ENCODE measurements at places on chromosomes 5 and 9. TPM values are rescaled to one million over a fixed set of nuclear protein-coding genes. Genes with fewer than 3 reads are reported as not detected.

PCDHGC5 gene
- total RNA-seq, result 3.4 TPM

GRCh38 chr5:168132241-168132641 lies 159.2 kb upstream of the WWC1 start:
- no peaks in the 10 kb centered on the region for H3K4me1 ChIP-seq
- no peaks in the 10 kb centered on the region for H3K27me3 ChIP-seq
- H3K4me3 ChIP-seq, result no peak overlapping the region
- H3K27ac ChIP-seq, result no peak overlapping the region
- no peak for DNase-seq

DNA sequence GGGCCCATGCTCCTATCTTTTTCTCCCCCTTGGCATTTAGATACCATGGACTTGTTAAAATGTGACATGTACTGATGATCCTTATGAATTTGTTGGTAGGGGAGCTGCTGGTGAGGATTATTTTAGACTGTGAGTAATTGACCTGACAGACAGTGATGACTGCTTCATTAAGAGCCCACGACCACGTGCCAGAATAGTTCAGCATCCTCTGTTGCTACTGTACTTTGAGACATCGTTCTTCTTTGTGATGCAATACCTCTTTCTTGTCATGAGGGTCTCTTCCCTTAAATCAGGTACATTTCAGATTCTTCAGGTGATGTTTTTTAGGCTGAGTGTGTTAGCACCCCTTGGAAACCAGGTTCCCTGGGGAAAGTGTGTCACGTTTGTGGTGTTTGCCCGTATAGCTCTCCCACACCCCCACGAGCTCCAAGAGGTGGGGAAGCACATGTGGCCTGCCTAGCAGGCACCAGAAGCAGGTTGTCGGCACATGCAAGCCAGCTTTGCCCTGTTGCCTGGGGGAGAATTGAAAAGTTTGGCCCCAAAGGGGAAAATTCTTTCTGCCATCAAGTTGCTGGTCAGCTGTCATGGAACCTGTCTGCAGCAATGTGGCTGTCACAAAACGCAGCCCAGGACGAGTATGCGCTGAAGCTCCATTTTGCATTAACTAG lies 25.1 kb downstream of the QRFP start:
- H3K27me3 ChIP-seq, result no peaks in the 10 kb centered on the region
- H3K4me3 ChIP-seq, result no peak overlapping the region
- no peak for DNase-seq
- H3K4me1 ChIP-seq, result peaks cover 34% of the 10 kb centered on the region

PCDHGA6 gene
- 6.4 TPM for total RNA-seq

GRCh38 chr5:142971303-142972013 lies 201.3 kb downstream of the ARHGAP26 start:
- H3K36me3 ChIP-seq, result no peaks in the 10 kb centered on the region
- H3K4me1 ChIP-seq, result no peaks in the 10 kb centered on the region
- no peak for DNase-seq
- H3K4me3 ChIP-seq, result no peak overlapping the region
- H3K27me3 ChIP-seq, result no peaks in the 10 kb centered on the region

GRCh38 chr5:87164409-87164808 lies 103.3 kb upstream of the RASA1 start:
- DNase-seq, result no peak
- no peak overlapping the region for H3K4me3 ChIP-seq
- H3K27me3 ChIP-seq, result no peaks in the 10 kb centered on the region
- no peaks in the 10 kb centered on the region for H3K36me3 ChIP-seq
- no peaks in the 10 kb centered on the region for H3K4me1 ChIP-seq

- no peaks in the 10 kb centered on the region for H3K27me3 ChIP-seq
- H3K4me1 ChIP-seq, result no peaks in the 10 kb centered on the region
- no peak overlapping the region for H3K4me3 ChIP-seq
- H3K36me3 ChIP-seq, result no peaks in the 10 kb centered on the region
- no peak for DNase-seq
Measured at GRCh38 chr9:84278130-84278529, 62.4 kb downstream of the SLC28A3 start.

- H3K27ac ChIP-seq, result no peak overlapping the region
- no peak overlapping the region for H3K4me3 ChIP-seq
- H3K36me3 ChIP-seq, result no peaks in the 10 kb centered on the region
- H3K4me1 ChIP-seq, result no peaks in the 10 kb centered on the region
Measured at GRCh38 chr9:86039991-86040860, 59.1 kb downstream of the GOLM1 start.

DNA sequence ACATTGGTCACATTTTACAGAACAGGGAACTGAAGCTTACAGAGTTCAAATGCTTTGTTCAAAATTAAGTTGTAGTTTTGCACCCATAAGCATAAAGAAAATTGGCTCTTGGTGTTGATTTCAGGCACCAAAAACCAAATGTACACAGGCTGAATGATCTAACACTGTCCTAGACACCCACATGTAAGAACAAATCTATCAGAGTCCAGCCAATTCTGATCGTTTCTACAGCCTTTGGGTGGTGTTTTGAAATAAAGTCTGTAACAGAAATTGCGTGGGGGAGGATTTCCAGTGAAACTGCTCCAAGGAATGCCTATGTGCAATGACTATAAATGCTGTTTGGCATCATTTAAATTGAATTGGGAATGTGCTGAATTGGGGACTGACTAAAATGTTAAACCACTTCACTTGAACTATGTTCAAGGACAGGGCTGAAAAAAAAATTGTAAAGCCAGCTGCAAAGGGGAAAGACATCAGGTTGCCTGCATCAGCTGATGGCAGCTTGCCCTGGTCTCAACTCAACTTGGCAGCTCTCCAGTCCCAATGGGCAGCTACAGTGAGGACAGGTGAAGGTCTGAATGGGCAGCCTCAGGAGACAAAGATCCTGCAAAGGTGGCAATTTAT lies 92.2 kb upstream of the TRPC7 start:
- H3K4me1 ChIP-seq, result no peaks in the 10 kb centered on the region
- no peaks in the 10 kb centered on the region for H3K36me3 ChIP-seq
- no peaks in the 10 kb centered on the region for H3K27me3 ChIP-seq

GRCh38 chr5:32538031-32538547 lies 47.3 kb upstream of the SUB1 start:
- H3K27ac ChIP-seq, result no peak overlapping the region
- H3K4me1 ChIP-seq, result peaks cover 5% of the 10 kb centered on the region
- H3K27me3 ChIP-seq, result no peaks in the 10 kb centered on the region
- no peak overlapping the region for H3K4me3 ChIP-seq

GRCh38 chr5:132953710-132954109 lies 9.7 kb downstream of the AFF4 start:
- H3K27me3 ChIP-seq, result no peaks in the 10 kb centered on the region
- no peak for DNase-seq
- peaks cover 42% of the 10 kb centered on the region for H3K4me1 ChIP-seq
- no peaks in the 10 kb centered on the region for H3K36me3 ChIP-seq
- H3K27ac ChIP-seq, result no peak overlapping the region

IRX4 gene
- total RNA-seq, result 26.8 TPM

DDX4 gene
- total RNA-seq, result not detected

DNA sequence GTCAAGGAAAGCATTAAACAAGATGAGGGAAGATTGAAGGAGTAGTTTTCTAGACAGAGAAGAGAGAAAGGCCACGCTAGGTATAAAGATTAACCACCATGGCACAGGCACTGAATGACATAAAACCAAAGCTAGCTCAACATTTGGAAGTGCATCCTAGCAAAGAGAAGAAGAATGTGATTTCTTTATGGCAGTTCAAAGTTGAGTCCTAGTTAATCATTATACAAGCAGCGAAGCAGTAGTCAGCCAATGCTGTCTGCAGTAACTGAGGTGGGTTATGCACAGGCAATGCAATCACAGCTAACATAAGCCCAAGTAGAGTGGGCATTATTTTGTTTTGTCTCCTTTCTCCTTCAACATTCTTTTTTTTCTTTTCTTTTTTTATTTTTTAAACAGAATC lies 24.0 kb upstream of the ANKRD31 start:
- no peaks in the 10 kb centered on the region for H3K36me3 ChIP-seq
- no peak overlapping the region for H3K4me3 ChIP-seq
- H3K4me1 ChIP-seq, result no peaks in the 10 kb centered on the region
- no peak overlapping the region for H3K27ac ChIP-seq
- no peaks in the 10 kb centered on the region for H3K27me3 ChIP-seq

ESM1 gene
- total RNA-seq, result not detected

SLC25A2 gene
- not detected for total RNA-seq

SLC6A7 gene
- 0.25 TPM for total RNA-seq

GRIN1 gene
- 0.74 TPM for total RNA-seq

DNA sequence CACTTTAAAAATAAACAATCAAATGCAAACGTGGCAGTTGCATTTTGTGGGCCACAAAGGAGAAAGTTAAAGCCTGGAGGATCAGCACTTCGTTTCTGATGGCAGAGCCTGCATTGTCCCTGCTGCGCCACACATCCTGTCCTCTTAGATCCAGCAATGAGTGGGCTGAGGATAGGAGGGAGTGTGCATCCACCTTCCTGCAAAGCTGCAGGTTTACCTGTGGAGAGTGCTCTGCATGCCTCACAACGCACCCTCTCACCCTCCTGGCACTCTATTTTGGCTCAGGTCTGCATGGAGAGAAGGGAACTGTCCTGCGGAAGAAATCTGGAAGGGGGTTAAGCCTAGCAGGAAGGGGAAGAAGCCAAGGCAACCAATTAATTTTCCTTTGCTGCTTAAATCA lies 212.2 kb upstream of the SLC24A2 start:
- H3K36me3 ChIP-seq, result no peaks in the 10 kb centered on the region
- H3K27ac ChIP-seq, result no peak overlapping the region
- H3K27me3 ChIP-seq, result no peaks in the 10 kb centered on the region
- H3K4me1 ChIP-seq, result no peaks in the 10 kb centered on the region

GRCh38 chr9:97703437-97704344 lies 6.6 kb upstream of the XPA start:
- no peak overlapping the region for H3K27ac ChIP-seq
- no peak overlapping the region for H3K4me3 ChIP-seq
- H3K36me3 ChIP-seq, result no peaks in the 10 kb centered on the region

DNA sequence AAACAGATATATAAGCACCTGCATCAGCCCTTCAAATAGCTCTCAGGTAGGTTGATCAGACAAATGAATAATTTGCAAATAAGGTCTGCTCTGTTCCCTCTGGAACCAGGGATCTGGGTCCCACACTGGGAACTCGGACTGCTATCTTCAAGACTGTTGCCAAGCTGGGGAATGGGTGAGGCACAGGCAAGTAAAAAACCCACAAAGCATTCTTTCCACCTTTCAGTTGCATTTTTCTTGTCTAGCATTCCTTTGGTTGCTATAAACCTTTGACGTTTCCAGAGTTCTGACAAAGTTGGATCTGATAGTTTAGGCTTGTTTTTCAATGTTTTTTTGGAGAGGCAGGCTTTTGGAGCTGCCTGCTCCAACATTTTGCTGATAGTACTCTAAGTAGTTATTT lies 20.1 kb downstream of the FBXL17 start:
- no peaks in the 10 kb centered on the region for H3K36me3 ChIP-seq
- DNase-seq, result no peak
- H3K27me3 ChIP-seq, result no peaks in the 10 kb centered on the region

- H3K4me3 ChIP-seq, result no peak overlapping the region
- H3K4me1 ChIP-seq, result no peaks in the 10 kb centered on the region
- no peaks in the 10 kb centered on the region for H3K27me3 ChIP-seq
- no peak overlapping the region for H3K27ac ChIP-seq
Measured at GRCh38 chr9:18215626-18216025, 258.3 kb upstream of the ADAMTSL1 start.

- no peaks in the 10 kb centered on the region for H3K36me3 ChIP-seq
- no peak overlapping the region for H3K27ac ChIP-seq
- no peaks in the 10 kb centered on the region for H3K4me1 ChIP-seq
- H3K4me3 ChIP-seq, result no peak overlapping the region
- DNase-seq, result no peak
- no peaks in the 10 kb centered on the region for H3K27me3 ChIP-seq
Measured at GRCh38 chr5:92852219-92852618, 728.8 kb downstream of the NR2F1-AS1 start.

COL23A1 gene
- total RNA-seq, result 3.7 TPM

LRRTM2 gene
- 1.2 TPM for total RNA-seq

GRCh38 chr9:113995963-113996362 lies 82.1 kb downstream of the AMBP start:
- H3K27ac ChIP-seq, result no peak overlapping the region
- no peaks in the 10 kb centered on the region for H3K36me3 ChIP-seq
- H3K27me3 ChIP-seq, result no peaks in the 10 kb centered on the region
- DNase-seq, result no peak
- H3K4me1 ChIP-seq, result peaks cover 33% of the 10 kb centered on the region

DNA sequence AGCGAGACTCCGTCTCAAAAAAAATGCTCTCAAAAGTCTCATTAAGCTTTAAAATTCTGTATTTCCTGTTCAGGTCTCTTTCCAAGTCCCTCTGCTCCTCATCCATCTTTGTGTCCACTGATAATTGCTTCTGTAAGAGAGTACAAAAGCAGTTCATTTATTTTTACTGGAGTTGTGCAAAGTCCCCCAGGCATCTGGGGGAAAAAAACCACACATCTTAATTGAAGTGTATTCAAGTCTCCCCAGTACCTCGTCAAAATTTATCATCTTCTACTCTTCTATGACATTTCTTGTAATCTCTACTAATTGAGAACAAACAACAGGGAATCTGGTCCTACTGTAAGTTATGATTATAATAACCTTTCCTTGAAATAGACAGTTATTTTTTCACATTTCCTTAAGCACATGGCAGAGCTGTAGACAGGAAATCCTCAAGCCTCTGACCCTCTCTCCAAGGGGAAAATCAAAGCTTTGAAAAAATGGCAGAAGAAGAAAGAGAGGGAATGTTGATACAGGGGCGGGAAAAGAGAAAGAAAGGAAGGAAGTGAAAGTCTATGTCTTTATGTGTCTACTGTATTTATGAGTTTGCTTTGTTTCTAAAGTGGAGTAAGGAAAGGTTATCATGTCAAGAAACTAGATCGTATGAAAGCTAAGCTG lies 51.5 kb downstream of the RAI14 start:
- peaks cover 32% of the 10 kb centered on the region for H3K4me1 ChIP-seq
- peak overlapping the region; percentile 64 for H3K27ac ChIP-seq
- no peaks in the 10 kb centered on the region for H3K36me3 ChIP-seq

DNA sequence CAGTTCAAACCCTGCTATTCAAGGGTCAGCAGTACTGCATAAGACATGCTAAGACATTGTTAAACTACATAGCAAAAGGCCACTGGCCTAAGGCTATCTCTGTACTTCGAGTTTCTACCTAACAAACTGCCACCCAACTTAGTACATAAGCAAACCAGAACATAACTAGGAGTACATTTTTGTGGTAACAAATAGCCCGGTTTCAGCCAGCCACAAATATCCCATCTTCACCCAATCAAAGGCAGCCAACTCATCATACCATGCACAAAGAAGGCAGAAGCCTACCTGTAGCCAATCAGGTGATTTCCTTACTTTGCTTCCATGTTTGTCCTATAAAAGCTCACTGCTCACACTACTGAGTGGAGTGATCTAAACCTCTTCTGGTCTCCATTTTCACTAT lies 201.4 kb downstream of the SMARCA2 start:
- no peak for DNase-seq
- H3K4me3 ChIP-seq, result no peak overlapping the region
- H3K4me1 ChIP-seq, result no peaks in the 10 kb centered on the region
- H3K27ac ChIP-seq, result no peak overlapping the region
- no peaks in the 10 kb centered on the region for H3K36me3 ChIP-seq

Data from vagina (tissue), 2 donors.